ENCODE measurements at places on chromosomes 7 and 10.

- no peak for DNase-seq
Measured at GRCh38 chr7:28076423-28077200, 104.0 kb downstream of the JAZF1 start.

DNA sequence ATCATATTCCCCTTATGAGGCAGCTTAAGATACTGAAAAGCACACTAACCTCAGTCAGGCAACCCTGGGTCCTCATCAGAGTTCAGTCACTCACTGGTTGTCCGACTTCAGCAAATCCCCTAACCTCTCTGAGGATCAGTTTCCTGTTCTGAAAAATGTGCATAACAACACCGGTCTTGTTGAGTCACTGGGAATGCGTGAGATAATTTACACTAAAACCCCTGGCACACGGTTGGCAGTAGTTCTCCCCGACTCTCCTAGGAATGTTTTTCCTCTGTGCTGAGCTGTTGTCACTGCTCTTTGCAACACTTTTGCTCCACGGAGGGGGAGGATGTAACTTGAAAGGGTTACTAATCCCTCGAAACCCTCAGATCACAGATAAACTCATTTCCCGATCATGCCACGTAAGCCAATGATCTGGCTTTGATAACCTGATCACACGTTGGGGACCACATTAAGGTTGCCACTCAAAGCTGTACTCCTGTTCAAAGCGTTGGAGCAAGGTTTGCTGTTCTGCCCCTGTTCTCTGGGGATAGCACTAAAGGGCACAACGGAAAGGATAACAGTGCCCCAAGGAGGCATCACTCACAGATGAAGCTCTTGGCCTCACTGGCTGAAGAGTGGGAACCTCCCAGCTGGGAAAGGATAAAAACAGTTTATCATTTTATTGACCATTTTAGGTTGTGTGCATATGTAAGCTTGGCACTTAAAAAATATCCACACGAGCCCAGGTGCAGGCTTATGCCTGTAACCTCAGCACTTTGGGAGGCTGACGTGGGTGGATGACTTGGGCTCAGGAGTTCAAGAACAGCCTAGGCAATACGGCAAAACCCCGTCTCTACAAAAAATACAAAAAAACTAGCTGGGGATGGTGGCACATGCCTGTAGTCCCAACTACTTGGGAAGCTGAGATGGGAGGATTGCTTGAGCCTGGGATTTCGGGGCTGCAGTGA lies 5.0 kb upstream of the RBM17 start:
- DNase-seq, result peak; percentile 90

DNA sequence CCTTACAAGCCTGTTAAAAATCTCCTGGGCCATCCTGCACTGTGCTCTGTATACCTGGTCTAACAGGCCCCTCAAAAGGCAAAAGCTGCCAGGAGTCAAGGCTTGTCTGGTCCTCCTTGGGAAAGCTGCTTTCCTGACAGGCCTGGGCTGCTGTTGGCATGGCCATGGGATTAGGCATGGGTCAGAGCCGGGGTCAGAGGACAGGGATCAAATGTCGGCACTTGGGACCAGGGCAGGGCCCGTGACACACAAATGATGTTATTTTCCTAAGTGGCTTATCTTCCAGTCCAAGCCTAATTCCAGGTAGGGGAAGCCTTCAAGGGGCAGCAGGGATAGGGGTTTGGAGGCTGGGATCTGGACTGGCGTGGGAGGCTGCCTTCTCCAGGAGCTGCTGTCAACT lies 191.5 kb upstream of the GPR26 start:
- no peak for DNase-seq

DNA sequence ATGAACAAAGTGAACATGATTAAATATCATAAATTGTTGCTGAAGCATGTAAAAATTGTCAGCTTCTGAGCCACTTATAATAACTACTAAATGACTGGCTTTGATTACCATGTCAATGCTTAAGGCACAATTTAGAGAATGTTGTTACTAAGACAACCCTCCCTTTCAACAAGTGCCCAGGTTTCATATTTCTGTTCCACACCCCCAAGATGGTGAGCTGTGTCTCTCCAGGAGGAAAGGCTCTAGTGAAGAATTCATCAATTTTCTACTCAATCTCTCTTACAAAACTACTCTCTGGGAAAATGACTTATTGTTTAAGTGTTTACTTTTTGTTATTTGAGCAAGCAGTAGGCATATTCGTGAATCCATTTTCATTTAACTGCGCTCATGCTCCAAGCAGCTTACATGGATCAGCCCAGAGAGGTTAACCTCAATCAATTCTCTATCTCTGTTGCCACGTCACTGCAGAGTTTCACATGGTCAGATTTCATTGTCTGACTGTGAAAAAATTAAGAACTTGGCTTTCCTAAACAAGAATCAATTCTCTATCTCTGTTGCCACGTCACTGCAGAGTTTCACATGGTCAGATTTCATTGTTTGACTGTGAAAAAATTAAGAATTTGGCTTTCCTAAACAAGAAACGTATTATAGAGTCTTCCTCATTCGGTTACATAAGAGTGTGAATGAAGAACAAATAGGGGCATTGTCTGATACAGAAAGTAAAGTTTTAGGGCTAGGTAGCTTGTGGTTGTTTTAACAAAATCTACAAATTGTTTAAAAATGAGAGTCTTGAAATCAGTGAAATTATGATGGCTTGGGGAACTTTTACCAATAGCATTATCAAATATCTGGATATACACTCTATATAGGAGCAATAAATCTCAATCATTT lies 49.7 kb downstream of the CCDC71L start:
- no peak for DNase-seq

DNA sequence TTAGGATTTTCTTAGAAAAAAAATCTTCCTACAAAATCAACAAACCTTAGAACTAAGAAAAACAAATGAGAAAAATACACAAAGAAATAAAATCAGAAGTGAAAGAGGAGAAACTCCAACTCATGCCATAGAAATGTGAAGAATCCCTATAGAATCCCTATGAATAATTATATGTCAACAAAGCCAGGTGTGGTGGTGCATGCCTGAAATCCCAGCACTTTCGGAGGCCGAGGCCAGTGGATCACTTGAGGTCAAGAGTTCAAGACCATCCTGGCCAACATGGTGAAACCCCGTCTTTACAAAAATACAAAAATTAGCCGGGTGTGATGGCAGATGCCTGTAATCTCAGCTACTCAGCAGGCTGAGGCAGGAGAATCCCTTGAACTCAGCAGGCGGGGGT lies 27.1 kb downstream of the ACSM6 start:
- no peak for DNase-seq

DNA sequence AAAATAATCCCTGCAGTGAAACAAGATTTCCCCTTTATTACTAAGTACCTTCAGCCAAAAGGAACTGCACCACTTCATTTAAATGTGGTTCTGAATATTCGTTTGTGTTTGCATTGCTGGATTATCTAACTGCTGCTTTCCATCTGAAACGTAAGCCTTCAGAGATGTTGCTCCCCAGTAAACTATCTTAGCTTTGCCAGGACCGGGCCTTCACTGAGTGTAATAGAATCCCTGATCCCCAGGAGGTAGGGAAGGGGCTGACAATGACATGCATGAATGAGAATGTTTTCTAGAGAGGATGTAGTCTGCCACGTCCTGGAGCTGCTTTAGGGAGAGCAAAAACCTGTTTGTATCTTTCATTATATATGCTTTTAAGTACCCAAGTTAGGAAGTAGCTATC lies 19.5 kb upstream of the INSYN2A start:
- no peak for DNase-seq

- no peak for DNase-seq
Measured at GRCh38 chr10:14017467-14017866, 313.3 kb downstream of the FRMD4A start.

- no peak for DNase-seq
Measured at GRCh38 chr7:154674191-154674590, 328.7 kb downstream of the PAXIP1 start.

DNA sequence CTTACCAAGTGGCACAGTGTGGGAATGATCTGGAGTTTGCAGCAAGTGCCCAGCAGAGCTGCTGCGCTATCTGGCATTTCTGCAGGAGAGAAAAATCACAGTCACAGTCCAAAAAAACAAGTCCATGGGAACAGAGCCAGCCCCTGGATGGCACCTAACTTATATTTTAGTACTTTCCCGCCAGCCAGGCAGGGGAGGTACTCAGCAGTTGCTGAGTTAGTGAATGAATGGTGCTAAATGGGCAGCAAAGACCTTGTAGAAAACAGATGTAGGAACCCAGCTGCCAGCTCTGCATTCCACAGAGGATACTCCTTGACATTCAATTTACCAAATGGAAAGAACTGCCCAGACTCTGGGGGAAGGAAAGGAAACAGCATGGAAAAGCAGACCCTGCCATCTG lies 54.5 kb downstream of the GSDME start:
- no peak for DNase-seq

GRCh38 chr7:135678612-135679575 lies 16.6 kb downstream of the STMP1 start:
- DNase-seq, result no peak

DNA sequence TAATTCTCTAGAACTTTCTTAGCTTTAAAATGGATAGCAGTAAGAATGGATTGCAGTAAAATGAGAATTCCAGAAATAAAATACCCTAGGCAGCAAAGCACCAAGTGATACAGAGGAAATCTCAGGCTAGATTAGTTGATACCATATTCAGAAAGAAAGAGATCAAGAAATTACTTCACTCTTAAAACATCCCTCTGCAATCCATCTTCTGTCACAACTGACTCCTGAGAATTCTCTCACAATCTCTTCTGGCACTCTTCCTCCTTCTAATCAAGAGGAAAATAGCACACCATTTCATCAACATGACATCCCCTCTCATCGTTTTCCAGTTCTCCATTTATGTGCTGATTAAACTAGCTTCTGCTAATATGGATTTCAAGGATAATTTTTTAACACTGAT lies 42.2 kb upstream of the LAMB1 start:
- DNase-seq, result no peak

- no peak for DNase-seq
Measured at GRCh38 chr7:13560441-13560840, 429.0 kb downstream of the ETV1 start.

Data from T-helper 2 cell treated with Interferon-gamma antibody and Interleukin-4, amounts not matched to agents 5 μg/mL and 100 μg/mL, for 36 hours (primary cell).